ENCODE measurements at places on chromosomes 3 and 15. TPM values are rescaled to one million over a fixed set of nuclear protein-coding genes. Genes with fewer than 3 reads are reported as not detected.

GRCh38 chr3:37198996-37199395, 24.6 kb upstream of the LRRFIP2 start:
- no peaks in the 10 kb centered on the region for H3K4me1 ChIP-seq
- H3K4me3 ChIP-seq: no peak overlapping the region
- no peaks in the 10 kb centered on the region for H3K36me3 ChIP-seq
- H3K27me3 ChIP-seq: no peaks in the 10 kb centered on the region
- no peak overlapping the region for H3K27ac ChIP-seq

The TTLL3 gene
- 9.2 TPM for total RNA-seq

GRCh38 chr3:47421741-47422649, 41.2 kb downstream of the PTPN23 start:
- H3K27me3 ChIP-seq: no peaks in the 10 kb centered on the region
- H3K4me1 ChIP-seq: peaks cover 11% of the 10 kb centered on the region
- peak; percentile 76 for DNase-seq

DNA sequence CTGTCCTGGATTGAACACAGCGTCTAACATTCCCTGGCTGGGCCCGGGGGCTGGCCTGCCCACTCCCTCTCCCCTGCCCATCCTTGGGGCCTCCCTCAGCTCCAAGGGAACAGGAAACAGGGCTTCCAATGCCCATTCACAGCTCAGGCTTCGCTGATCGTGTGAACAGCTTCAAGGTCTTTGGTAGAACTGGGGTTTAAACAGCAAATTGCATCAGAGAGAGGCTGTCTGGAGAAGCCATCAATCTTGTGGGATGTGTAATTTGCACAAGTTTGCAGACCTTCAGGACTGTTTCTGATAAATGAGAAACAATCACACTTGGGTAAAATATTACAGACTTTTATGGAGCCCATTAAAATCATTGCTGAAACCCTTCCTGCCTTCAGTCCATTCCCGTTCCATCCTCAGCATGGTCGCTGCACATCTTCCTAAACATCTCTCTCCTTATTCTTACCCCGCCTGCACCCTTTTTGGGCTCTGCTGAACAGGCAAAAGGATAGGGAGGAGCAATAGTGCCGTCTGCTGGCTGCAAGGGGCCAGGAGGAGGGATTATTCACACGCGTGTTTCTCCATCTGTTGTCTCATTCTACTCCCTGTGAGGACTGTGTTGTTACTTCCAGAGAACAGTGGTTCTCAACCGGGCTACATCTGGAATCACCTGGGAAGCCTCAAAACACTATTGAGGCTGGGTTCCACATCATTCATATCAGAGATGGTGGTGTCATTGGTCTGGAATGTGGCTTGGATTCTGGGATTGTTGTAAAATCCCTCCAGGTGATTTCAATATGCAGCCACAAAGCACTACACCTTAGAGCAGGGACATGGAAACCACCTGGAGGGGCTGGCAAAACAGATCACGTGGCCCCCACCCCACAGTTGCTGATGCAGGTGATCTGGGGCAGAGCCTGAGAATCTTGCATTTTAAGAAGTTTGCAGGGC, 116.3 kb downstream of the CLSTN2 start:
- no peaks in the 10 kb centered on the region for H3K36me3 ChIP-seq
- H3K4me1 ChIP-seq: no peaks in the 10 kb centered on the region
- H3K27me3 ChIP-seq: no peaks in the 10 kb centered on the region
- DNase-seq: no peak

GRCh38 chr3:52982839-52983238, 63.0 kb downstream of the SFMBT1 start:
- H3K36me3 ChIP-seq: no peaks in the 10 kb centered on the region
- no peak overlapping the region for H3K4me3 ChIP-seq
- no peaks in the 10 kb centered on the region for H3K4me1 ChIP-seq
- H3K27ac ChIP-seq: no peak overlapping the region
- no peak for DNase-seq
